ENCODE measurements at places on chromosomes 7 and 10.

DNA sequence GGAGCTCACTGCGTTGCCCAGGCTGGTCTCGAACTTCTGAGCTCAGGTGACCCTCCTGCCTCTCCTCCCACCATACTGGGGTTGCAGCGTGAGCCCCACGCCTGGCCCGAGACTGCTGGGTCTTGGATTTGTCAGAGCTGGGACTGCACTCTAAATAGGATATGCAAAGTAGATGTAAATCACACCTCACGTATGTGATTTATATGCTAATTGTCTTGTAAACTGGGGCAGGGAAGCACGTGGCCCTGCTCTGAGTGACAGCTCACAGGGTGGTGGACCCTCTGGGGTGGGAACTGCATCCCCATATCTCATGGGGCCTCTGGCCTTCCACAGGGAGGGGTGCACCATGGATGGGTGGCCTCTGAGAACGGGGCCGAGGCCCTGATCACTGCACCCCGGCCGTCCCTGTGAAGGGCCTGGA lies 34.1 kb downstream of the GET4 start:
- DNase-seq = no peak

- DNase-seq = peak; percentile 72
Observed at GRCh38 chr10:70477661-70478162, 855 bp upstream of the PALD1 start.

DNA sequence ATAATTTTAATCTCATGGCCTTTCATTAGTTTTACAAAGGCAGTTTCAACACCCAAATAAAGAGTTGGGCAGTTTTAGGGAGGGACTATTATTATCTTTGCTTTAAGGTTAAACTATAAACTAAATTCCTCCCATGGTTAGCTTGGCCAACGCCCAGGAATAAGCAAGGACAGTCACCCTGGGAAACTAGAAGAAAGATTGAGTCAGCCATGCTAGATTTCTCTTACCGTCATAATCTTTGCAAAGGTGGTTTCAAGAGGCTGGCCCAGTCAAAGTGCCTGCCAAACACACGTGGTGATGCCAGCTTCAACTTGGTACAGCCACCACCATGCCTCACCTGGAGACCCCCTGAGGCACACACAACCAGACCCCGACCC lies 317.4 kb upstream of the SP8 start:
- DNase-seq = no peak

DNA sequence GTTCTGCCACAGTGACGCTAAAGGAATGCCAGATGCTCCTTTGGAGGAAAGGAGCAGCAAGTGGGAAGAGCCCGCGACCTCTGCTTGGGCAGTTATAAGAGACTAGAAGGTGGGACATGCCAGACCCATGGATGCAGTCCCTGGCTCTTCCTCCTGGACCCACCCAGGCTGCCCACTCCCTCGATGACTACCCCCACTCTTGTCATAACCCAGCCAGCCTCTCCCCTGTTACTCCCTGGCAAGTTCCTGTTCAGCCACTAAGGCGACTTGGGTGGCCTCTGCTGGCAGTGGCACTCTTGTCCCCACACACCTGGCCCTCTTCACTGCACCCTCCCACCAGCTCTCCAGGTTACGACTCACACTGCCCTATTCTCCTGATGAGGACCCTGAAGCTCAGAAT lies 33.5 kb downstream of the COL13A1 start:
- no peak for DNase-seq

- no peak for DNase-seq
Observed at GRCh38 chr10:126902157-126902556, 3.1 kb upstream of the DOCK1 start.

- DNase-seq = no peak
Observed at GRCh38 chr7:154853063-154853726, 149.7 kb downstream of the PAXIP1 start.

DNA sequence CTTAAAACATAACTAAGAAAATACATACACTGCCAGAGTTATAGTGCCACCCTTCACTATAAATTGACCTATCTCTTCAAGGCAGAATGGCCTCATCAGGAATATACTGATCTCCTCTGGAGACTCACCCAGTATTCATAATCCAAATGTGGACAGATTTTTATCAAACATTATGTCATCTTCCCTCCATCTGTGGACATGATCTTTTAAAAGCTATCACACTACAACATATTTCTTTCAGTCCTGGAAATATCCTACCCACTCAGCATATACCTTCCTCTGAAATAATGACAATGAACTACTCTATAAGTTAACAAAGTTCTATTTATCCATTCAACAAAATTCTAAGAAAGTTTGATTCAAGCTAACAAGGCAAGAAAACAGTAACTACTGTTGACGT lies 3.2 kb downstream of the ZNF800 start:
- DNase-seq = no peak

DNA sequence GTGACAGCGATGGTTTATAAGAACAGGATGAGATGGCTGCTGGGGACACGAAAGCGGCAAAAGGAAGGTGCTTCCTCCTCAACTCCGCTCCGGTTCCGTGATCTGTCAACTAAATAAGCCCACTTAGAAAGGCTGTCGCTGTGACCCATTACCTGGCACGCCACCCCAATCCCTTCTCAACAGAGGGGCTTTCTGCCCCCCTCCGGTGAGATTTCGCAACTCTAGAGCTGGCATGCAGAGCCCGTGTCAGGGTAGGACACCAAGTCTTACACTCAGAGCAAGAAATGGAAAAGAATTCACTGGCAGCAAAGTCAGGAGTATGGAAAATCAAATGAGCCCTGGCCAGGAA lies 66.4 kb downstream of the FGFR2 start:
- no peak for DNase-seq

GRCh38 chr10:109698882-109699664 lies 224.2 kb downstream of the XPNPEP1 start:
- DNase-seq = no peak

DNA sequence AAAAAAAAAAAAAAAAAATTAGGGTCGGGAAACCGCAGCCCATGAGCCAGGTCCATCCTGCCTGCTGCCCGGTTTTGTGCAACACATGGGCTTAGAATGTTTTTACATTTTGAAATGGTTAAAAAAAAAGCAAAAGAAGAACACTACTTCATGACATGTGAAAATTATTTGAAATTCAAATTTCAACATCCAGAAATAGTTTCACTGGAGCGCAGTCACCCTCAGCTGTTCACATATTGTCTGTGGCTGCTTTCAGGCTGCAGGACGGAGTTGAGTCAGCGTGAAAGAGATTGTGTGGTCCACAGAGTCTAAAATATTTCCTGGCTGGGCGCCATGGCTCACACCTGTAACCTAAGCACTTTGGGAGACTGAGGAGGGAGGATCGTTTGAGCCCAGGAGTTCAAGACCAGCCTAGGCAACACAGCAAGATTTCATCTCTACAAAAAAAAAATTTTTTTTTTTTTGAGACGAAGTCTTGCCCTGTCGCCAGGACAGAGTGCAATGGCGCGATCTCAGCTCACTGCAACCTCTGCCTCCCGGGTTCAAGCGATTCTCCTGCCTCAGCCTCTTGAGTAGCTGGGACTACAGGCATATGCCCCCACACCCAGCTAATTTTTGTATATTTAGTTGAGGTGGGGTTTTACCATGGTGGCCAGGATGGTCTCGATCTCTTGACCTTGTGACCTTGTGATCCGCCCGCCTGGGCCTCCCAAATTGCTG lies 63.9 kb upstream of the ECHDC3 start:
- DNase-seq = no peak

GRCh38 chr10:129740532-129741279 lies 223.4 kb downstream of the EBF3 start:
- no peak for DNase-seq

- no peak for DNase-seq
Observed at GRCh38 chr10:32373496-32373895, 26.5 kb upstream of the EPC1 start.

GRCh38 chr10:78623578-78624215 lies 445.1 kb upstream of the ZMIZ1 start:
- DNase-seq = no peak

DNA sequence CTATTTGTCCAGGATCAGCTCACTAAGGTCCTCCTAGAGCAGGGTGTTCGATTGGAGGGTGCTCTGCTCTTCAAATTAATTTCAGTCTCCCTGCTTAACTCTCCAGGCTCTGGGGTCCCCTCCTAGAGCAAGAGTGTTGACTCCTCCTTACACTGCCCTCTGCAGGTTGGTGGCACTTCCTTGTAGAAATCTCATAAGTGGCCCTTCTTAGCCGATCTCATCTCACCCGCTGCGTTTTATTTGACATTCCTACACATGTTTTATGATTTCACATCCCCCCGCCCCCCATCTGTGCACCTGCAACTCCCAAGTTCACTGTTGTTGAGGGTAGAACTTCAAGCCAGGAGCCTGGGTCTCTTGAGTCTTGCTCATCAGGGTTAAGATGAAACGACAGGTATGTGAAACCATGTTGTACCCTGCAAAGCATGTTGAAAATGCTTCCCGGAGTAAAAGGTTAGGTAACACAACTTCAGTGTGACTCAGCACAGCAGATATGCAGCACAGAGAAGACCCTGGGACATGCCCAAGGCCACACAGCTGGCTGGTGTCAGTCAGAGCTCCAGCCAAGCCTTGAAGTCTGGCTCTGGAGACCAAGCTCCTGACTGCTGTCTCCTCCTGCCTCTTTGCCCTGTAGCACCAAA lies 171.2 kb downstream of the PRKAG2 start:
- DNase-seq = no peak

DNA sequence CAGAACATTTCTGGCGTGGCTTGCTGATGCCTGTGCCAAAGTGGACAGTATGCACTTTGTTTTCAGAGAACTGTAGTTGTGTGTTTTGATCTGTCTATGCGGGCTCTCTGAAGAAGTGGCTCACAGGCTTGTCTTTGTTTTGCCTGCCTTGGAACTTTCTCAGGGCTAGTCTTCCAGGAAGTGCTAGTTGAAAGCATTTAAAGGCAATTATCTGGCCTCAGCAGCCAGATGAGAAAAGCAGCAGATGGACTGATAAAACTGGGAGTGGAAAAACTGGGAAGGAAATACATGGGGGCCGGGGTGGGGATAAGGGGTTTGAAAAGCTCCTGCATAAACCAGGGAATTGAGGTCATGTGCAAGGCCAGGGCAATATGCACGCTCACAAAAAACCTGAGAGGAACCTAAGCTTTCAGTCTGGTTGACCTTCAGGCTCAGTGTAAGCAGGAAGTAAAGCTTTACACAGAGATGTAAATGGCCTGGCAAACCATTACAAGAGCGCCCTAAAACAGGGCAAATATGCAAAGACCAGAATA lies 94.5 kb downstream of the ZNF33B start:
- no peak for DNase-seq

DNA sequence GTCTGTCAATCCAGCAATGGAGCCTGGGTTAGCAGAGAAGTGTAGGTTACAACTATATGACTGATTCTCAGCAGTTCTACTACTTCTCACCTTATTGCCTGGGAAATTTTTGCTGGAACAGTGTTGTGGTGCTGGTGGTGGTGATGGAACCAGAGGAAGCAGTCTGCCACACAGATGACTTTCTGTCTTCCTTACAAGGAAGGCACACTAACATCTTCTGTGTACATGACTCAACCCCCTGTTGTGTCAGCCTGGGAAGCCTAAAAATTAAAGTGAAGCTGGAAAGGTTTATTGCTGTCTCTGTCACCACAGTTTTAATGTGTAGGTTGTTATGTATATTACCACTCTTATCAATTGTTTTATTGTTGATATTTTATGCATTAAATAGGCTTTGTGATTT lies 40.3 kb downstream of the ANKRD7 start:
- no peak for DNase-seq

- no peak for DNase-seq
Observed at GRCh38 chr7:21616796-21617436, 74.1 kb downstream of the DNAH11 start.

DNA sequence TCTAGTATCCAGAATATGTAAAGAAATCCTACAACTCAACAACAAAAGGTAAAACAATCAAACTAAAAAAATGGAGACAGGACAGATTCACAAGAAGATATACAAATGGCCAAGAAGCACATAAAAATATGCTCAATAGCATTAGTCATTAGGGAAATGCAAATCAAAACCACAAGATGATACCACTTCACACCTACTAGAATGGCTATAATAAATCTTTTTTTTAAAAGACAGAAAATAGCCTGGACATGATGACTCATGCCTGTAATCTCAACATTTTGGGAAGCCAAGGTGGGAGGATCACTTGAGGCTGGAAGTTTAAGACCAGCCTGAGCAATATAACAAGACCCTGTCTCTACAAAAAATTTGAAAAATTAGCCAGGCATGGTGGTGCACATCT lies 27.9 kb upstream of the CHCHD3 start:
- DNase-seq = no peak

- DNase-seq = no peak
Observed at GRCh38 chr10:96890172-96890513, 58.0 kb downstream of the LCOR start.

DNA sequence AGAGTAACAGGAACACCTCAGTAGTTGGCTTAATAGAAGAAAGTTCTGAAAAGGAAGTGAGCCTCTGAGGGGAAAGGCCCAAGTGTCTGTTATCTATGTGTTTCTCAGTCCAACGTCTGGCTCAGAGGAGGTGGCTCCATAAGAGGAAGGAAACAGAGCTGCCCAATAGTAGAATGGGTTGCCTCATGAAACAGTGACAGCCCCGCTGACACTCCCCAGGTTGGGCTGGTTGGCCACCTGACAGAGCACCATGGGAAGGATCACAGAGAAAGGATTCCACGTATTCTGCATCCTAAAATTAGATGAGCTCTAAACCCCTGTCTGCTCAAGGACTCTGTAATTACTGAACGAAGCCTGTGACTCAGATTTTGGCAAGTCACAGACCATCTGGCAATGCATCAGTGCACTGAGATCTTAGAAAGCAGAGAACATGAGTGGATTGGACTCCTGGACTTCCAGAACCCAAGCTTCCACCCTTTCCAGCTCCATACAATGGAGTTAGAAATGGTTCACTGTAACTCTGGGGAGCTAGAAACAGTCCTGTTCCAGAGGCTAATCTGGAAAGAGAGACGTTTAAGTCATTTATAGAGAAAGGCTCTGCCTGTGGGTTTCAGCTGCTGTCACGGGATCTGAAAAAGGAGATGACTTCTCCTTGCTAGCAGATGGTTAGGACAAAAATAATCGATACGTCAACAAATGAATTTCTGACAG lies 2.9 kb downstream of the PKD2L1 start:
- DNase-seq = no peak

DNA sequence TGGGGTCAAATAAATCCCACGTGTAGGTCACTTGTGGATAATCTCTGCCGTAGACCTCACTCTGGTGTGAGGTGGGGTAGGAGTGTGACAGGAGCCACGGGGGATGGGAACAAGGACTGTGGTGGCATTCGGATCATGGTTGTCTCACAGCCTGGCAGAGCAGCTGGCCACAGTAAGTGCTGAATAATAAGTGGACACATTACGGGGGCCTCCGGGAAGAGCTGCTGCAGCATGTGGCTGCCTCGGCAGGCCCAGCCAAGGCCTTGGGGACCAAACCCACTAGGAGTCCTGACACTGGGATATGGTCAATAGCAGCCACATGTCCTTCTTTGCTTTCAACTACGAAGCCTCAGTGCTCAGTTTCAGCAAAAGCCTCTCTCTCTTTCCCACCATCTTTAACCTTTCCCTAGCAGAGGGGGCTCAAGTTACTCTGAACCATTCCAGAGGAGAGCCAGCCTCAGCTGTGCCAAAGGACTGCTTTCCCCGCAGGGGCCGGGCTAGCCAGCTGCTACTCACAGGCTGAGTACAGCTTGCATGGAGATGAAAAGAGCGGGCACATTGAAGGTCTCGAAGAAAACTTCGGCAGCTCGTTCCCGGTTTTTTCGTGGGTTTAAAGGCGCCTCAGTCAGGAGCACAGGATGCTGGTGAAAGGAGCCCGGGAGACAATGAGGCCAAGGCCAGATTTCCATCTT lies 17.3 kb downstream of the ACTR1A start:
- DNase-seq = no peak

GRCh38 chr10:84117686-84118394 lies 21.5 kb upstream of the GHITM start:
- DNase-seq = no peak

Measured in effector memory CD8-positive, alpha-beta T cell (primary cell).